ENCODE measurements at places on chromosomes 3 and 15.

GRCh38 chr3:157156837-157157635 is 2.9 kb downstream of the CCNL1 start:
- no peak for DNase-seq

- DNase-seq: no peak
These were observed 157.5 kb upstream of the RGMA start for GRCh38 chr15:93246266-93247242.

- DNase-seq: no peak
These were observed 137.4 kb downstream of the TGFBR2 start for GRCh38 chr3:30743641-30744317.

DNA sequence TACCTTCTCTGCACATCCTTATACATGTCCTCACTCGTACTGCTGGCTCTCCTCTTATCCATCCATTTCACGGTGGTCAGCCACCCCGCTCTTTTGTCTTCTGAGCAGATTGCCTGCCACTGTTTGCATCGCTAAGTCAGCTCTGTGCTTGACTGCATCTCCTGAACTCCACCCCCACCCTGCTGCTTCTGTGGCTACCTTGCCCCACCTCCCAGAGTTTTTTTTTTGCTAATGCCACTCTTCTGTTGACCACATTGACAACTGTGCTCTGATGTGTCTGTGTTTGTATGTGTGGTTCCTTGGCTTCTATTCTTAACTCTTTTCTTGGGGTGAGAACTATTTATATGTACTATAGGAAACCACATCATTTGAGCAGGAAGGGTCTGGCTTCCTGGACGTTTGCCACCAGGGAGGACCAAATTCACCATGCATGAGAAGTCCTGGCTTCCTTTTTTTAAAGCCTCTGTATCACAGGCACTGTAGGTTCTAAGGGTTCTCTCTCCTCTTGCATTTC is 12.8 kb upstream of the MTMR10 start:
- DNase-seq: no peak

DNA sequence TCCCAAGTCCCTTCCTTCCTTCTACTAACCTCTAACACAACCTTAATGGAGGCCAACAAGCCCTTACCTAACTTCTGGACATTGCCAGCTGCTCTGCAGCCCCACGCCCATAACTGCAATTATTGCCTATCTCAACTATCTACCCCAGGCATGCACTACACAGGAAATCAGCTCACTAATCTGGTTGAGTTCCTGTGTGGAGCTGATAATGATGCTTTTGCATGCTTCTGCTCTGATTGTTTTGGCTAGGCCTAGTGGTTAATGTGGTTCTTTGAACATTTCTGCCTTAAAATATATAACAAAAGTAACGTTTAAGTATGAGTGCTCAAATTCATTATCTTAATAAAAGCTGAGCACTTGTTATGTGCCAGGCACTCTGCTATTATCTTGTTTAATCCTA is 463.9 kb downstream of the MFSD1 start:
- DNase-seq: no peak

DNA sequence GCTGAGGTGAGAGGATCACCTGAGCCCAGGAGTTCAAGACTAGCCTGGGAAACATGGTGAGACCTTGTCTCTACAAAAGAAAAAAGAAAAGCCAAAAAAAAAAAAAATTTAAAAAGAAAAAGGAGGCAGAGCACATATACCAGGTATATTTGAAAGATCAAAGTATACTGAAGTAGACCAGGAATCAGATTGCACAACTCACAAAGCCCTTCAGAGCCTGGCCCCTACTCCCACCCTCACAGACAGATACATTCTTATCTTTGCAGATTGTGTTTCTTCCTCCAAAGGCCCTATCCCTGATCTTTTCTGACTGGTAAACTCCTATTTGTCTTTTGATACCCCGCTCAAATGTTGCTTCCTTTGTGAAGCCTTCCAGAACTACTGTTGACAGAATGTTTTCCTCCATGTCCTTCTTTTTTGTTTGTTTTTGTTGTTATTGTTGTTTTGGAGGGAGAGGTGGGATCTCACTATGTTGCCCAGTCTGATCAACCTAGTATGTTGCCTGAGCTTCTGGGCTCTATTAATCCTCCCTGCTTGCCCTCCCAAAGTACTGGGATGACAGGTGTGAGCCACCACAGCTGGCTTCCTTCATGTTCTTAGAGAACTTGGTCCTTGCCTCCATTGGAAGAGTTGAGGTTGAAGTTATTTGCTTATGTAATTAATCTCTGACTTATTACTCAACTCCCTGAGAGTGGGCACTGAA is 9.8 kb upstream of the ITGB5 start:
- DNase-seq: no peak

GRCh38 chr3:148998297-148998696 is 7.0 kb downstream of the GYG1 start:
- DNase-seq: no peak

DNA sequence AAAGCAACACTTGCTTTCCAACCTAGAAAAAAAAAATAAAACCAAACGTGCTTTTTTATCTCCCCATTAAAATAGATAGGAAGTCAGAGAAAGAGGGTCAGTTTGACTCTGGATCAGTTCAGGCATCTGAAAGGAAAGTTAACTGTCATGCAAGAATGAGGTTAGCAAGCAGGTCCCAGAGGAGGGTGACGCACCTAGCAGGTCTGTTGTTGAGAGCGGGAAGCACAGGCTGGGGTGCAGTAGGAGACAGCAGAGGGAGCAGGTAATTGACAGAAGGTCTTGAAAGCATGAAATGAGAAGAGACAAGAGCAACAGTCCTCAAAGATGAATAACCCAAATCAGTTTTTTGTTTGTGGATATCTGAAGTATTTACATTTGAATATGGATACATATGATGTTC is 82.5 kb downstream of the ANO10 start:
- DNase-seq: no peak

DNA sequence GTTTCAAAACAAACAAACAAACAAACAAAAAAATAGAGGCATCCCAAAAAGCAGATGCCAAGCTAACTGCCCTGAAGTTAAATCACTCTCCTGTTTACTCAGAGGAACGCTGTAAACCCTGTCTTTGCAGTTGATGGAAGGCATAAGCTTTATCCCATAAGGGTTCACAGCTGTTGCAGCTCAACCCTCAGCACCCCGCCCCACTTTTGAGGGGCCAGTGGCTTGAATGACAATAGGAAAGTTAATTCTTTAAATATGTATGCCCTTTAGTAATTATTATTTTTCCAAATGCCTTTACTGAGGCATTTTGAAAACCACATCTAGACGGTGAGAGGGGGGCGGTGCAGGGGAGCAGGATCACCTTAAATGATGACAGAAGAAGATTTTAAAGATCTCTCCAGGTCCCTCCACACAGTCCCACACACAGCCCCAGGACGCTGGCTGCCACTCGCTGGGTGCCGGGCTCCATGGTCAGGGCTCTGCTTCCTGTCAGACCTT is 272.1 kb downstream of the FAM43A start:
- DNase-seq: no peak

Measured in SK-N-MC (cell line).